Nephron progenitor cell (in vitro differentiated cells): ENCODE measurements at places on chromosomes 12 and 14.

DNA sequence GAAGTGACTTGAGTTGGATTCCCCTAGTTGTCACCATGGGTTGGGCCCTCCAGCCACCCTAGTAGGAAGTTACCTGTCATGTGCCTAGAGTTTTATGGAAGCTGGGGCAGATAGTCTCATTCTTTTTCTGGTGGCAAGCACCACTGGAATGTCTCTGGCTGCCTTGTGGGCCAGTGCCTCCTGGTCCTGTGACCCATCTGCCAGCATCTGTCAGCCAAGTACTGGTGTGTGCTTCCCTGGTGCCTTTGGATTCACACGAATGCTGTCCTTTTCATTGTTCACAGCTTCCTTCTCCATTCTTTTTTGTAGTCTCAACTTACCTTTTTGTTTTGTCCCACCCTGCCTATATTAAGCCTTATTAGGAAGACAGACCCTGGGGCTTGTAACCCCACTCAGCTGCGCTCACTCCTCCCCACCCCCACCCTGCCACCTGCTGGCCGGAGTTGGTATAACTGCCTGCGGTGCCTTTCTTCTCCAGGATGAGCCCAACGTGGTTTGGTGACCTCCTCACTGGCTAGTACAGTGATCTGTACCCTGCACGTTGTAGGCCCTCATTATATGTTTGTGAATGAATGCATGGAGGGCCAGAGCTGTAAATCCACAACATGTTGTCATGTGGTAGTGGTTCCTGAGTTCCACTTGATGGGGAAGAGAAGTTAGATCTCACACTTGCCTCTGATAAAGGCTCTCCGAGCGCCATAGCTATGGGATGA lies 125.7 kb downstream of the TSPAN9 start:
- DNase-seq = peak; percentile 87

GRCh38 chr14:55556929-55557623 lies 22.9 kb upstream of the KTN1 start:
- DNase-seq = peak; percentile 32

GRCh38 chr12:44377443-44378187 lies 498.5 kb downstream of the NELL2 start:
- no peak for DNase-seq

GRCh38 chr12:18658829-18659228 lies 79.0 kb downstream of the PLCZ1 start:
- DNase-seq = no peak

DNA sequence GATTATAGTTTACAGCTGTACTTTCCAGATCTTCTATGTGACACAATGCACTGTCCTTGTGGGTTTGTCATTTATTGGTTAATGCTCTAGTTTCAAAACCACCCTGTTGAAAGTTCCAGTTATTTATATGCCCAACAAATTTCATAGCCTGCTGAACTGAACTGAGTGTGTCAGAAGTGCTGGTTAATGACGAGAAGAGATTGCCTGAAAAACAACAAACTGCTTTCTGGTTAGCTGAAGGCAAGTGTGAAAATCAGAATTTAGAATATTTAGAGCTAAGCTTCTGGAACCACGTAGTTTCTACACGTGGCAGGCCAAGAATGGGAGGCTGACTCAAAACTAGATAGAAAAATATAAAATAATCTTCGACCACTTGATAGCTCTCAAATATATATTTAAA lies 19.1 kb upstream of the RIN3 start:
- DNase-seq = no peak
